NCI-H460 (cell line): ENCODE measurements at places on chromosomes 12 and 14.

- no peak for DNase-seq
Observed at GRCh38 chr12:77229640-77230442, 164.5 kb upstream of the E2F7 start.

DNA sequence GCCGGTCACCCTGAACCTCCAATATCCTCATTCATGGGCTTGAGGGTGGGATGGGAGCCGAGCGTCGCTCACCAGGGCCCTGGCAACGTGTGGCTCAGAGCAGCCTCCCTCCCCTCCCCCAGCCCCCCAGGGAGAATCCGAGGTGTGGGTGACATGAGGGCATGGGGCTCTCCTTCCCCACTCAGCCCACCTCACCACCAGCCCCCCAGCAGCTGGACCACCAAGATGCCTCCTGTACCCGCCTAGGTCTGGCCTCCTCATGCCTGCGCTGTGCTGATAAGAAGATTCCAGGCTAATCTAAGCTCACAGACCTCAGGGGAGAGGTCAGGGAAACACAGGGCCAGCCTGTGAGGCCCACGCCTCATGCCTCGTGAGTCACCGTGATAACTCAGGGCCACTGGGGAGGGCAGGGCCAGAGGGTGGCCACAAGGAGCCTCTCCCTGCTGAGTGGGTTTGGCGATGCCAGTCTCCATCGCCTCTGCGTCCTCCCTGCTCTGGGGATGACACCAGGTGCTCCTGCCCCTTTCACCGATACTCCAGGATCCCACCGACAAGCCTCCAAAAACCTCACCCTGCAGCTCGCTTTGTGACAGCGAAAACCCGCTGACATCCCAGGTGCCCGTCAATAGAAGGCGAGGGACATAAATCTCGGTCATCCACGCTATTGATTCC is 56.9 kb downstream of the TESC start:
- no peak for DNase-seq

- DNase-seq, result no peak
Observed at GRCh38 chr12:105330931-105331804, 677 bp downstream of the C12orf75 start.

GRCh38 chr12:4506870-4507269 is 31.8 kb upstream of the RAD51AP1 start:
- no peak for DNase-seq

DNA sequence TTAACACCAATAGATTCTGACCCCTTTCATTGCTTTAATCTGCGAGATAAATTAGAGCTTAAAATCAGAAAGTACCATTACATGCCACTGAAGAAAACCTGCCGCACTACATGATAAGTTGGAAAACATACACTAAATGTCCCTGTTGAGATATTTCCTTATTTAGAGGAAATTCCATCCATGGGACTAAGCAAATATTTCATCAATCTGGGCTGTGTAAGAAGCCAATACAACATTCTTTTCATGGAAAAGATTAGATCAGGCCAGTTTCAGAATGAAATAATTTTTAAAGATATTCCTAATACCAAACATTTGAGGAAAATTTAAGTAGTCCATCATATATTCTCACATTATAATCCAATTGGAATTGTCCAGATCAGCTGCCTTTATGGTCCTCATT is 112.8 kb downstream of the LLPH start:
- no peak for DNase-seq

DNA sequence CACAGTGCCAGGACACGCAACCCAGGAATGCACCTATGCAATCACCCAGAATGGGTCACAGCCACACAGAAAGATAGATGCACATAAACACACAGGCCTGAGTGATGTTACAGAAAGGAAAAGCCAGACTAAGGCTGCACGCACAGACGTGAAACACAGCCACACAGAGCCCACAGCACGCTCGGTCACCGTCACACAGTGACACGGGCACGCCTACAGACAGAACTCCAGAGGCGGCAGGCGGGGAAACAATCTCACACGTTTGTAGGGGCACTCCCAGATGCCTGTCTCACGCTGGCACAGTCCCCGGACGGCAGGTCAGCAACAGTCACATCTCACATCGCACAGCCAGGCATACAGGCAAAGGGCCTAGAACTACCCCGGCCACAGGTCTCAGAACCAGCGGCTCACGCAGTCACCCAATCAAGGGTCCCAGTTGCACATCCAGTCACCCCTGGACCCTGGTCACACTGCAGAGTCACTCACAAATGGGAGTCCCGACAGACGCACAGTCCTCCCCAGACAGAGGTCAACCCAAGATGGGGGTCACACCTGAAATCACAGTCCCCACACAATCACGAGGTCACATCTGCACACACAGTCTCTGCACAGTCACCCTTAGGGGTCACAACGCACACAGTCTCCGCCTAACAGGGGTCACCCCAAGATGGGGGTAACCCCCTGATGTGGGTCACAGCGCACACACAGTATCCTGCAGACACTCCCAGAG is 790 bp downstream of the SSH1 start:
- peak; percentile 62 for DNase-seq

DNA sequence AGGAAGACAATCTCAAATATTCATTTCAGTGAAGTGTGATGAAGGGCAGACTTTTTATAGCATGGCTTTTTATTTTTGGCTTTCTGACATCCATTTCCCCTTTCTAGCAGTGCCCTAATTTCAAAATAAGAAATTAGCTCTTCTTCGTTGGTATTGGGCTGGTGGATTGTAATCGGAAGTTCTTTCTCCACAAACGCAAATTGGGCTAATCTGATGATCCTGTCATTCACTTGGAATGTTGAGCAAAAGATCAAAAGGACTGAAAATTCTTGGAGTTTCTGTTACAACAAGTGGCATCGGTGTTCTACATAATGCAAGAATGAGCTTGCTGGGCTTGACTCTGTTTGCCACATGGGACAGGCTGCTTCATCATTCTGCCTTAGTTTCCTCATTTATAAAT is 1182.8 kb downstream of the FLRT2 start:
- no peak for DNase-seq
